ENCODE measurements at places on chromosomes 7 and 10.

- DNase-seq: no peak
These were observed 488.0 kb upstream of the STEAP1 start for GRCh38 chr7:89666136-89666835.

DNA sequence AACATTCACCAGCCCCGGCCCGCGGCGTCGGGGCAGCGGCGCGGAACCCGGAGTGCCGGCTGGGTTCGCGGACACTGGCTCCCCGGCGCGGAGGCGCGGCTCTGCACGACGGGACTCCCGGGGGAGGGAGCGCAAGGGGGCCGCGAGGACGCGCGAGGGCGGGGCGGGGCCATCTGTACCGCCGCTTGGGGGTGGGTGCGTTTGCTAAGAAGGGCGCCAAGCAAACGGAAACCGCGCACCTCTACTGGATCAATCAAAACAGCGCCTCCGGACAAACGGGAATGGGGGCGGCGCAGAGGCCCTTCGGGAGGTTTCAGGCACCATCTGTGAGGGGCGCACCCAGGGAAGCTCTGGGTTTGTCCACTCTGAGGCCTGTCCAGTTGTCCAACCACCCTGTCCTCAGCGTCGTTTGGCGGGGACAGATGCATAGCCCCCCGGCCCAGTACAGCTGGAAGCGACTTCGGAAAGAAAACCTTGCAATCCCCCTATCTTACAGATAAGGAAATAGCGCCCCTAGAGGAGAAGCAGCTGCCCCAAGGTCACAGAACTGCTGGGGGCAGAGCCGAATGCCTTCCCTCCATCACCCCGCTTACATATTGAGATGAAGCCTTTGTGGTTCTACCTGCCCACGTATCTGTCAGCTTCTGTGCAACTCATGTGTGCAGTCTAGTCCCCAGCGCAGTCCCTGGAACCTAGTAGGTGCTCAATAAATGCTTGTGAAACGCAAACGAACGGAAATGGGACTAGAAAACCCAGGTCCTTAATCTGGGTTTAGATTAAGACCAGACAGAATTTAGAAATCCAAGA lies 10.7 kb upstream of the SLIT1 start:
- peak; percentile 51 for DNase-seq

- DNase-seq: no peak
These were observed 26.9 kb upstream of the ABCA13 start for GRCh38 chr7:48144291-48144768.

- DNase-seq: no peak
These were observed 170.1 kb upstream of the SEMA3D start for GRCh38 chr7:85356916-85357315.

DNA sequence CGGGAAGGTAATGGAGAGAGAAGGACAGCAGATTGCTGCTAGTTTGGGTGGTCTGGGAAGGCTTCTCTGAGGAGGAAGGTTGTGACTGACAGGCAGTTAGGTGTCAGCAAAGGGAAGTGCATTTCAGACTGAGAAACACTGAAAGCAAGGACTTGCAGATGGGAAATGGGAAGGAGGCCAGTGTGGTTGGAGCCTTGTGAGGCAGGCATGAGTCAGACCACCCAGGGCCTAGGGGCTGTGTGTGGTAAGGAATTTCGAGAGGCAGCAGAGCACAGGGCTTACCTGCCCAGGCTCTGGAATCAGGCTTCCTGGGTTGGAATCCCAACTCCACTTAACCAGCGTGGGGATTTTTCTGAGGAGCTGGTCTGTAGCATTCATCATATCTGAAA lies 53.5 kb downstream of the NRF1 start:
- DNase-seq: no peak

GRCh38 chr10:89163265-89163995 lies 43.7 kb downstream of the CH25H start:
- DNase-seq: peak; percentile 31

DNA sequence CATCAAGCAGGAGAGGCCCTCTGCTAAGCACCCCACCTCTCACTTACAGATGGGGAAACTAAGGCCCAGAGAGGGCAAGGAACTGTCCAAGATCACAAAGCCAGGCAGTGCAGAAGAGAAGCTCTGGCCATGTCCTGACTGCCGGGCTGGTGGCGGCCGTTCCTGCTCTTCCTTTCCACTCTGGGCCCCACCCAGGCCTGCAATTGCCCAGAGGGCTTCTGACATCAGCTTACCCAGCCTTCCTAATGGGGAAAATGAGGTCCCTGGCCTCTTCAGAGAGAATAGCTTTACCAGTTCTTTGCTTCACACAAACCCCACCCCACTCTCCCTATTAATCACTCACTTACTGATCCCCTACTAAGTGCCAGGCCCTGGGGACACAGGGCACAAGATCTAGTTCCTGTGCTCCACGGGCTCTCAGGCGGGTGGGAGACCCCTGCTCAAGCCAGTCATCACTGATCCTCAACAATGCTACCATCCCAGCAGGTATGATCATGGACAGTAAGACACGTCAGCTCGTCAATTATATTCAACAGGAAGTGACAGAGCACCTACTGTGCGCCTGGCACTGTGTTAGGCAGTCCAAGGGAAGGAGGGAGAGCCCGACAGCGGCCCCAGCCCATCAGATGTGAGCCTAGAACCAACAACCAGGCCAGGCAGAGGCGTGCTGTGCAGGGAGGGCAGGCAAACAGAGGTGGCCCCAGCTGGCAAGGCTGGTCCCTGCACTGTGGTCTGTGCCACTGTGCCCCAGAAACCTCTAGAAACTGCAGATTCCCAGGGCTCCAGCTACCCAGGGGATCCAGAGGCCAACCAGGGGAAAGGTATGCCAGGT lies 26.4 kb upstream of the FRAT2 start:
- DNase-seq: no peak

DNA sequence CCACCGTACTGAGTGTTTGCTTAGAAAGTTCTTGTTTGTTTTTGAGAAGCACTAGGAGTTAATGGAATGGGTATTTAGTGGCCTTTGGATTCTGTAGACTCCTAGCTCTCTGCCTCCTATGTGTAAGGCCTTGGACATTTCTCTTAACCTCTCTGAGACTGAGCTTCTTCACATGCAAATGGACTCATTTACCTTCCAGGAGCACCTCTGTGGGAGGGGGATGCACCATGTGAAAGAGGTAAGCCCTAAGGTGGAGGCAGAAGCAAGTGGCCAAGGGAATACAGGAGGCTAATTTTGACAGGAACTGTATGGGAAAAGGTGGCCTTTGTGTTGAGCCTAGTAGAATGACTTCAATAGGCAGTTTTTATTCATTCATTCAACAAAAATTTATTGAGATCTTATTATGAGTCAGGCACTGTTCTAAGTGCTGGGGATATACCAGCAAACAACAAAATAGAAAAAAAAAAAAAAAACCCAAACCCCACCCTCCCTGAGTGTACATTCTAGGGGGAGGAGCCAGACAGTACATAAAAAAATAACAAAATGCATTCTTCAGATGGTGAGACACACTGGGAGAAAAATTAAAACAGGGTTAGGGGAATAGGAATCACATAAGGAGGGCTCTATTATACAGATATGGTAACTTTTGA lies 9.2 kb upstream of the EPHA1 start:
- DNase-seq: no peak

- DNase-seq: no peak
These were observed 2.1 kb upstream of the ADD3 start for GRCh38 chr10:110005719-110006118.
